Heart right ventricle (tissue), 16 donors: ENCODE measurements at places on chromosomes 7 and 10. TPM values are rescaled to one million over a fixed set of nuclear protein-coding genes. Genes with fewer than 3 reads are reported as not detected.

GRCh38 chr10:1648648-1649047 is 88.7 kb downstream of the ADARB2 start:
- no peak for DNase-seq

DNA sequence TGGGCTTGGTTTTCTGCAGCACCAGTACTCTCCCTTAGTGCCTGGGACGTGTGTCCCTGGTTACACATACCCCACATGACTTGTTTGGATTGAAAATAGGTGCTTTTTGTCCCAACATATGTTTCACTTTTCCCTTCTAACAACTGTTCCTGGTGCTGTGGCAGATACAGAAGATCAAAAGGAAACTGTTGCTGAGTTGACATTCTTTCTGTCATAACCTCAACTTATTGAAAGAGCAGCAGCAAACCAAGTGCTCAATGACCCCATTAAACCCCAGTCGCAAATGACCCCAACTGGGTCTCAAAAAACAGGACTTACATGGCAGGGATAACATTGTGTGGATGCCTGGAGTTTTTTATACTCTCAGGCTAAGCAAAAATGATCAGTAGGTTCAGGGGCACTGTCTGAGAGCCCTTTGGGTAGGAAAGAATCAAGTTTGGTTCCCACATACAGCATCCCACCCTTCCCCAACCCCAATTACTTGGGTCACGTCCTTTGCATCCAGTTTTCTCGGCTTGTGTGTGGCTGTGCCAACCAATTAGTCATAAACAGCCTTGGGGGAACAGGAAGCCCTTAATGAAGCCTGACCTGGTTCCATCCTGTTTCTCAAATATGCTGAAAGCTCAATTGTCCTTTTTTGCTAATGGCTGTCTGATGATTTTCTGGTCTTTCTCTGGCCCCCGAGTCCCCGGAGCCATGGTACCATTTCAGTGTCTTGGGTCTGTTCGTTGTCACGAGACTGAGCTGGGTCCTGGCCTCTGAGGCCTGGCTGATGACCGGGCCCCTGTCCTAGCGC is 4.9 kb downstream of the HKDC1 start:
- no peak for DNase-seq

DNA sequence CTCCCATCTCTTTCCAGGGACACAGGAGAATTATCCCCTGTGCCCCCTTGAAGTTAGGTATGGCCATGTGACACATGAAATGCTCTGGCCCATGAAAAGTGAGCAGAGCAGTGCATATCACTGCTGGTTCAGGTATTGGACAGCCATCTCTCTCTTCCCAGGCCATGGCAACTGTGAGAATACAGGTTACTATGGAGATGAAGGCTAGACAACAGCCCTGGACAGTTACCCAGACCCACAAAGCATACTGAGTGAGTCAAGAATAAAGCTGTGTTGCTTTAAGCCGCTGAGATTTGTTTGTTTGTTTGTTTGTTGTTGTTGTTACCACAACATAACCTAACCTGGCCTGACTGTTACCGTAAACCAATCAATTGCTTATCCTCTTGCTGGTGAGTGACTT is 722.3 kb downstream of the KCNMA1 start:
- no peak for DNase-seq

The FFAR4 gene
- 0.12 TPM for polyA plus RNA-seq

The ZNF425 gene
- 0.28 TPM for polyA plus RNA-seq

The WIPF3 gene
- 6.7 TPM for polyA plus RNA-seq

The PNLIP gene
- 0.10 TPM for polyA plus RNA-seq
